Forelimb muscle (tissue), 1 donor: ENCODE measurements at places on chromosomes 13 and 19.

GRCh38 chr19:17337675-17338432 is 501 bp downstream of the GTPBP3 start:
- no peak for DNase-seq

DNA sequence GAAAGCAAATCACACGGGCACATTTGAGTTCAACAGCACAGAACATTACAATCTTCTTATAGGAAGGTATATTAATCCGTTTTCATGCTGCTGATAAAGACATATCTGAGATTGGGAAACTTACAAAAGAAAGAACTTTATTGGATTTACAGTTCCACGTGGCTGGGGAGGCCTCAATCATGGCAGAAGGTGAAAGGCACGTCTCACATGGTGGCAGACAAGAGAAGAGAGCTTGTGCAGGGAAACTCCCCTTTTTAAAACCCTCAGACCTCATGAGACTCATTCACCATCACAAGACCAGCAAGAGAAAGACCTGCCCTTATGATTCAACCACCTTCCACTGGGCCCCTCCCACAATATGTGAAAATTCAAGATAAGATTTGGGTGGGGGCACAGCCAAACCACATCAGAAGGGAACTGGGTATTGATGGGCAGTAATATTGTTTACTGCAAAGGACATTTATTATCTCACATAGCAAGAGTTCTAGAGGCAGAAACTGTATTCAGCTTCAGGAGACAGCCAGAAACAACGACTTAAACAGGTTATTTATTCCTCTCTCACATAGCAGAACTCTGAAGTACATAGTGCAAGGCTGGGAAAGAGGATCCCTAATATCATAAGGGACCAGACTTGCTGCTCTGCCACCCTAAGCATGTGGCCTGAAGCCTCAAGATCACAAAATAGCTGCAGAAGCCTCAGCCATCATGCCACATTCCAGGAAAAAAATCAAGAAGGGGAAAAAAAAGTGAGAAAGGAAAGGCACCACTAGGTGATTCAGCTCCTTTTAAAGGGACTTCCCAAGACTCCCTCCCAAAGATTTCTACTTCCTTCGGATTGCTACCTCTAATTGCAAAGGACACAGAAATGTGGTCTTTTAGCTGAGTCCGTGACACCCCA is 23.1 kb downstream of the FXYD5 start:
- no peak for DNase-seq

- DNase-seq: no peak
These were observed 37.1 kb upstream of the RNF113B start for GRCh38 chr13:98214008-98214643.

- no peak for DNase-seq
These were observed 2.5 kb upstream of the DCT start for GRCh38 chr13:94481941-94482340.

DNA sequence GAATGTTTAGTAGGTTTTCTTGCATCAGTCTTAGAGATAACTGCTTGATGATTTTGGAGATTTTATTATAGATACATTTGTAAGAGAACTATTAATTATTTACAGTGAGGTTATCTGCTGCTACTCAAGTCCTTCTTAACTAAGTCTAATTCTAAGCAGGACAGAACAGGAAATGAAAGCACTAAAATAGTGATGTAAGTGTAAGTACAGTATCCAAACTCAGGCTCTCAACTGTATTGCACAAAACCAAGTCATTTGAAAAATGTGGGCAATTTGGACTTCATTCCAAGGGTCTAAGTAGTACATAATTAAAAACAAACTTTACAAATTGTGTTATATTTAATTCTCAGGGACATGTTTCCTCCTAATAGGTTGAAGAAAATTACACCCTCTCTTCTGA is 417.1 kb downstream of the ITGBL1 start:
- DNase-seq: no peak

DNA sequence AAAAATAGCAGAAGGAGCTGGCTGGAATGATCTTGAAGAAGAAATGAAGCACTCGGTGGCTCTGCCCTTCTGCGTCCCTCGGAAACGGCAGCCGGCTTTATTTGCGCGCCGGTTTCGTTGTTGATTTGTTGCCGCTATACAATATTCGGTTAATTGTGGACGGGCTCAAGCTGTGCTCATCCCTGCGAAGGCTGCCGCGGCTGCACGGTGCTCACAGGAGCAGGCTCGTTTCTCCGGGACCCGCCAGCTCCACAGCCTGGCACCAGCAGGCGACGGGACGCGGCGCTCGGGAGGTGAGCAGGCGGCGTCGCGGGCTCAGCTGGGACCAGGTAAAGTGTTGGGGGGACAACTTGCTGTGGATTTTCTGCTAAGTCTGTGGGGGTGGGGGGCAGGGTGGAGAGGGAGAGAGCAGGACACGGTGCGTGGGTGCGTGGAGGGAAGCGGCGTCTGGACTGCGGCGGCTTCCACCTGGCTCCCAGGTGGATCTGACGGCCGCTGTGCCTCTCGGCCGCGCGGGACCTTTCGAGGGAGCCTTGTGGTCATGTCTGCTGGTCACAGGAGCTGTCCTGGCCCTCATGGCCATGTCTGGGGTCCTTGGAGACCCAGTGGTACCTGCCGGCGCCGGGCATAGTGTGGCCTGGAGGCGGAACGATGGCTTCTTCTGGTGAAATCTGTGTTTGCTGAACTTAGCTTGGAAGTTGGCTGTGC is 90.9 kb downstream of the TEX29 start:
- no peak for DNase-seq

DNA sequence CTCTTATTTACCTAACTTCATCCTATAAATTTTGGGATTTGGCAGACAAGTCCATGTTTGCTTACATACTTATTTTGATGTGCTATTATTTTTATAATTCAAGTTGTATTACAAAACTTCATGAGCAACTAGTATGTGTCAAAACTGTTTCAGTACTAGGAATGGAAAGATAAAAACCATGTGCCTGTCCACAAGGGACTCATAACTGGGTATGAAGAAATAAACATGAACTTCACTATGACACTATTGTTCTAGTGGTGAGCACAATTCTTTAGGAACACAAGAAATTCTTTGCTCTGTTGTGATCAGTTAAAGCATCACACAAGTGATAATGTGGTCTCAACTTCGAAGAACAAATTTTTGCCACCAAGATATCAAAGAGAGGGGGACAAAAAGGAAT is 97.5 kb upstream of the FBXL3 start:
- DNase-seq: no peak

- DNase-seq: no peak
These were observed 10.0 kb downstream of the GSK3A start for GRCh38 chr19:42232435-42232834.

DNA sequence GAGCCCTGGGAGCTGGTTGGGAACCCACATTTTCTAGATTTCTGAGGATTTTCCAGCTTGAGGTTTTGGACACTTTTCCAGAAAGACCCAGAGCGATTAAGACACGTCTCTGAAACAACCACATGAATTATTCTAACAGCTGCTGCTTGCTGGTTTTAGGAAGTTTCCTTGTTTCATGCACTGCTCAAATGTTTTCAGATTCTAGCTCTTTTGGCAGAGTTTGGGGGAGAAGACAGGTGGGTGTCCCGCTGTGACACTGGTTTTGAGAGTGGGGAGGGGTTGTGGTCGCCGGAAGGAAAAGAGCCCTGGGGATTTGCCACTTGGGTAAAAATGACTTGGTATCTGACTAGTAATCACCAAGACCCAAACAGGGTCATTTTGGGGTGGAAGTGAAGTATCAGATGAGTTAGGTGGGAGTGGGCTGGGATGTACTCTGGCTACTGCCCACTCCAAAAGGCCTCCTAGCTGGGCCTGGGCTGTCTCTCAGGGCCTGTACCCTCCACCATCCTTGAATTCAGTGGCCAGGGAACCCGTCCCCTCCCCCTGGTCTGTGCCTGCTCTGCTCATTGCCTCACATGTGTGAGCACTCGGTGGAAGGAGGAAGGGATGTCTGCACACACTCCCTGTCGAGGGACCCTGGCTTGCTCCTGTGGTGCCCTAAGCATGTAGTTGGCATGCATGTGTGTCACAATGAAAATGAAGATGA is 13.2 kb downstream of the GATAD2A start:
- no peak for DNase-seq

GRCh38 chr13:112658808-112659207 is 31.0 kb upstream of the ATP11A start:
- no peak for DNase-seq

DNA sequence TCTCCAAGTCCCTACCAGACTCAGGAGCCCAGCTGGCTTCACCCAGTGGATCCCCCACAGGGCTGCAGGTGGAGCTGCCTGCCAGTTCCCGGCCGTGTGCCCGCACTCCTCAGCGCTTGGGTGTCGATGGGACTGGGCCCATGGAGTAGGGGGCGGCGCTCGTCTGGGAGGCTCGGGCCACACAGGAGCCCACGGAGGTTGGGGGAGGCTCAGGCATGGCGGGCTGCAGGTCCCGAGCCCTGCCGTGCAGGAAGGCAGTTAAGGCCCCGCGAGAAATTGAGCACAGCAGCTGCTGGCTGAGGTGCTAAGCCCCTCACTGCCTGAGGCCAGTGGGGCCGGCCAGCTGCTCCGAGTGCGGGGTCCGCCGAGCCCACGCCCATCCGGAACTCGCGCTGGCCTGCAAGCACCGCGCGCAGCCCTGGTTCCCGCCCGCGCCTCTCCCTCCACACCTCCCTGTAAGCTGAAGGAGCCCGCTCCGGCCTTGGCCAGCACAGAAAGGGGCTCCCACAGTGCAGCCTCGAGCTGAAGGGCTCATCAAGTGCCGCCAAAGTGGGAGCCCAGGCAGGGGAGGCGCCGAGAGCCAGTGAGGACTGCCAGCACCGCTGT is 1771.1 kb downstream of the OLFM4 start:
- no peak for DNase-seq

DNA sequence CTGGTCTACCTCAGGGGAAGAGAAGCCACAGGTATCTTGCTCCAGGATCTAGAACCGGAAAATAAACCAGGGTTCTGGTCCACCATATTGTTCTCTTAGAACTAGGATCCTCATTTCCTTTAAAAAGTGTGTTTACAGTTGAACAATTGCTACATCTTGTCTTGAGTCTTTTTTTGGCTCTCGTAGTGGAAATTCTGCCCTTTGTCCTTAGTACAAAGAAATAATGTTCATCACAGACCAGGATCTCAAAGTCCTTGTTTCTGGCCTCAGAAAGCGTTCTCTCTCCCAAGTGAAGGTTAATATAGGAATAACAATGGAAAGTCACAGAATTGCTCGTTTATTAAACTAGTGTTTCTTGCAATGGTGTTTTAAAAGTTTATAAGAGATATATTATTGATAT is 20.8 kb downstream of the KLF2 start:
- DNase-seq: no peak

- no peak for DNase-seq
These were observed 3.6 kb upstream of the CD37 start for GRCh38 chr19:49331616-49332055.

DNA sequence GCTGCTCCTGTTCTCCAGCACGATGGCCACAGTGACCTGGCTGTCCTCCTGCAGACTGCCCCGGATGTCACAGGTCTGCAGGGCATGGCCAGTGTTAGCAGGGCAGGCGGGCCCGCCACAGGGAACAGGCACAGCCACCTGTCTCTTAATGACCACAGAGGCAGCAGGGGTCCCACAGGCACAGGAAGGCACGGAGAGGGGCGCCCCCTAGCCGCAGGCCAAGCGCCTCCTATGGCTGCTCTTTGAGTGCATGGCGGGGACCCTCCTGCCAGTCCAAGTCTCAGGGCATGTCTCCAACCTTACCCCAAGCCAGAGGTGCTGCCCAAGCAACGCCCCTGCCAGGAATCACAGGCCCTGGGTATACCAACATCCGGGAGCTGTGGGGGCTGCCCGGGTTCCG is 14.1 kb downstream of the IZUMO4 start:
- no peak for DNase-seq

- no peak for DNase-seq
These were observed 5.0 kb upstream of the TEX29 start for GRCh38 chr13:111315347-111315995.

GRCh38 chr13:49304763-49305700 is 57.3 kb downstream of the CDADC1 start:
- no peak for DNase-seq

DNA sequence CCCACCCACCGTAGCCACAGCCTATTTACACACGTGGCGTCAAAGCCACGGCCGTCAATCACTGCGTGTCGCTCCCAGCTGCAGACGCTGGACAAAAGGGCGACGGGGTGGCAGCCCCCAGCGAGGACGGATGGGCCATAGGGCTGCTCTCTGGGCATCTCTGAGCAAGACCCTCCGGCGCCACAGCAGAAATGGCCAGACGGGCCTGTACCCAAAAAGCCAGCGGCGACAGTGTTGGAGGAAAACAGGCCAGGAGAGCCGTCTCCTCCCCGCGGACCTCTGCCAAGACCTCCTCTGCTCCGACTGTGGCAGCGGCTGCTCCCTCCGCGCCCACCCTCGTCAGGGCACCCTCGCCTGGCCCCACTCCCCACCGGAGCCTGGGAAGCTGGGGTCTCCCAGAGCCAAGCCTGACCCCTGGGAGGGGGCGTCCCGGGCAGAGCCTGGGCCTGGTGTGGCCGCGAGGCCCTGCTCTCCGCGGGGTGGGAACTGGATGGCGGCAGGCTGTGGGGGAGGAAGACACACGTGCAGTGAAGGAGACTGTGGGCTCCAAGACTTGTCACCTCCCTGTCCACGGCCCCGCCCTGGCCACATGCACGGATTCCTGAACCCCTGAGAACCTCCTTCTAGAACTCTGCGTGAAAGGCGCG is 2.7 kb downstream of the C2CD4C start:
- DNase-seq: no peak

GRCh38 chr19:7661744-7662538 is 6.9 kb upstream of the RETN start:
- no peak for DNase-seq

DNA sequence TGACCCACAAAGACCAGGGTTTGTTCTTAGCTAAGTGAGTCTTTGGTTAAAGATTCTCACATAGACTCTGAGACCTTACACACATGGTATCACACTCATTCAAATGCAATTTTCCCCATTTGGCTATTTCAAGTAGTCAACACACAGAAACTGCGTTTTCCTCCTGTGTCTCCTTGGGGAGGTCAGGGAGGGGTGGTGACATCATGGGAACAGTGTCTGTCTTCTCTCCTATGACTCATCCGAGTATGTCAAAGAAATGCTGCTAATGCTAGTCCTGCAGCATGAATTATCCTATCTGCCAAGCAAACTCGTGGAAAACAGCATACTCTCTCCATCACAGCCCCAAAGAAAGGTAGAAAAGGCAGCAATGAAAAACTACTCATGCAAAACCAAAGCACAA is 100.2 kb downstream of the ENOX1 start:
- peak; percentile 73 for DNase-seq

- DNase-seq: no peak
These were observed 70.0 kb downstream of the SPATA13 start for GRCh38 chr13:24230428-24231072.

- no peak for DNase-seq
These were observed 207.5 kb downstream of the ENOX1 start for GRCh38 chr13:43579321-43579720.

GRCh38 chr19:10138879-10139795 is 19.4 kb upstream of the EIF3G start:
- DNase-seq: no peak

GRCh38 chr13:24459234-24459633 is 53.3 kb downstream of the PARP4 start:
- peak; percentile 13 for DNase-seq

GRCh38 chr19:45057444-45057843 is 18.6 kb downstream of the CLASRP start:
- no peak for DNase-seq

DNA sequence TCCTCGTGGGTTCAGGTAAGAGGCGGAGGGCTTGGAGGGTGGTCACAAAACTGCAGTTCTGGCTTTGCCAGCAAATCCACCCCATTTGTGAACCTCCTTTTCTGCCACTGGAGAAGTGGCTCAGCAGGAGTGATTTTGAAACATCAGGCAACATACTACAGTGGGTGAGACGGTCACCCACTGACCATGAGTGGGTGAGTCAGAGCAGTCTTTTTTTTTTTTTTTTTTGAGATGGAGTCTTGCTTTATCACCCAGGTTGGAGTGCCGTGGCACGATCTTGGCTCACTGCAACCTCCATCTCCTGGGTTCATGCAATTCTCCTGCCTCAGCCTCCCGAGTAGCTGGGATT is 3.0 kb downstream of the TOMM40 start:
- DNase-seq: no peak
